Stimulated activated CD8-positive, alpha-beta memory T cell treated with anti-CD3 and anti-CD28 coated beads, Interleukin-4, amount 100 ng/mL, for 1 hour (primary cell): ENCODE measurements at places on chromosomes 16 and 17.

DNA sequence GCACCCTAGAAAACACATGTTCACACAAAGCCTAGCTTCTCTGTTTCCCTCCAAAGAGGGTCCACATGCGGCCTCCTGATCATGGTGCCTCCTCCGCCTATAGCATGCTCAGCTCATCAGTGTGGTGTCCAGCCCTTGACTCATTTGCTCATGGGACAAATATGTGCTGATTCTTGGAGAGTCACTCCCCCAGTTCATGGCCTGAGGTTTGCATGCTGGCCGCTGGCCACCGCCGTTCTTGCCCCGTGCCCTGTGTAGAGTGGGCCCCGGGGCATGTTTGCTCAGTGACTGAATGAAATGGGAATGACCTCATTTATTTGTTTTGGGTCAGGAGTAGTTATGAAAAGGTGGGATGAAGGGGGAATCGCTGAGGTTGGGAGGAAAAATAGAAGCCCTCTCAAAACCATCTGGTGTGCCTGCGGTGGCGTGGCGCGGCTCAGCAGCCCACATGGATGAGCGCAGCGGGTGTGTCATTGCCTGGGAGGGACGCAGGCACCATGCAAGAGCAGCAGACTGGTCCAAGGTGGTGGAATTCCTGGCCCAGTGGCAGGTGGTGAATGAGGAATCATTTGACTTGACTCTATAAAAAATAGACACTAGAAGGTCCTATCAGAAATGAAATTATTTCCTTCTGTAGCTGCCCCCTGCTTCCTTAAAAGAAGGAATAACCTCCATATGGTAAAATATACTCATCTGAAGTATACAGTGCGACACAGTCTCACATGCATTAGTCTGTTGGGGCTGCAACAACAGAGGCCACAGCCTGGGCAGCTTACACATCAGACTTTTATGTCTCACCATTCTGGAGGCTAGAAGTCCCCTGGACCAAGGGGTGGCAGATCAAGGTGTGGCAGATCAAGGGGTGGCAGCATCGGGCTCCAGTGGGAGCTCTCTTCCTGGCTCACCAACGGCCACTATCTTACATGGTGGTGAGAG is 31.7 kb downstream of the CRISPLD2 start:
- DNase-seq: no peak

DNA sequence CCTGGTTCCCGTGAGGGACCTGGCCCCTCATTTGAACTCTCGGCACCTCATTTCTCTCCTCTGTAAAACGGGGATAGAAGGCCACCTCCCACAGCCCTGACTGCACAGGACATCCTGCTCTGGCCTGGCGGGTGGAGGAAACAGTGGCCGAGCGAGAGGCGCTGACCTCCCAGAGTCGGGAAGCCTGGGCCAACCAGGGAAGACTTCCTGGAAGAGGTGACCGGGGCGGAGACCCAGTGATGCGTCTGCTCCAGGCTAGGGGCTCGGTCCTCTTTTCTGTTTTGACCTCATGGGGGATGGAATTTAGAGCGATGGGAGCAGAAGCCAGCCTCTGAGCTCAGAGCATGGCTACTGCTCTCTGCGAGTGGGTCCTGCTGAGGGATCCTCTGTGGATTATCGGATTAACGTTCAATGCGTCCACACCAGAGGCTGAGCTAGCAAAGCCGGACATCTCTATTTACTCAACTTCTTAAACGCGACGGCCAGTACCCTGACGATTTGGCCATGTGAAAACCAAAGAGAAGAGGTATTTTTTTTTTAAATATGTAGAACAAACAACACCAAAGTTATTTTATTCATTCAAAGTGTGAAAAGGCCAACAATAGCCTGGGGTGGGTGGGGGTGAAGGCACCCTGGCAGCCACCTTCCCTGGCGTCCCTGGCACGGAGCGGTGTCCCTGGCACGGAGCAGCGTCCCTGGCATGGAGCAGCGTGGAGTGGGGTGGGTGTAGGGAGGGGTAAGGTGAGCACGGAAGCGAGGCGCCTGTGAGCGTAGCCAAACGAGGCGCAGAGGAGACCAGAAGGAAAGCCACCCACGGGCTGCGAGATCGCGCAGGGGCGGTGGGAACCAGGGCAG is 9.2 kb upstream of the MSLN start:
- DNase-seq: no peak

DNA sequence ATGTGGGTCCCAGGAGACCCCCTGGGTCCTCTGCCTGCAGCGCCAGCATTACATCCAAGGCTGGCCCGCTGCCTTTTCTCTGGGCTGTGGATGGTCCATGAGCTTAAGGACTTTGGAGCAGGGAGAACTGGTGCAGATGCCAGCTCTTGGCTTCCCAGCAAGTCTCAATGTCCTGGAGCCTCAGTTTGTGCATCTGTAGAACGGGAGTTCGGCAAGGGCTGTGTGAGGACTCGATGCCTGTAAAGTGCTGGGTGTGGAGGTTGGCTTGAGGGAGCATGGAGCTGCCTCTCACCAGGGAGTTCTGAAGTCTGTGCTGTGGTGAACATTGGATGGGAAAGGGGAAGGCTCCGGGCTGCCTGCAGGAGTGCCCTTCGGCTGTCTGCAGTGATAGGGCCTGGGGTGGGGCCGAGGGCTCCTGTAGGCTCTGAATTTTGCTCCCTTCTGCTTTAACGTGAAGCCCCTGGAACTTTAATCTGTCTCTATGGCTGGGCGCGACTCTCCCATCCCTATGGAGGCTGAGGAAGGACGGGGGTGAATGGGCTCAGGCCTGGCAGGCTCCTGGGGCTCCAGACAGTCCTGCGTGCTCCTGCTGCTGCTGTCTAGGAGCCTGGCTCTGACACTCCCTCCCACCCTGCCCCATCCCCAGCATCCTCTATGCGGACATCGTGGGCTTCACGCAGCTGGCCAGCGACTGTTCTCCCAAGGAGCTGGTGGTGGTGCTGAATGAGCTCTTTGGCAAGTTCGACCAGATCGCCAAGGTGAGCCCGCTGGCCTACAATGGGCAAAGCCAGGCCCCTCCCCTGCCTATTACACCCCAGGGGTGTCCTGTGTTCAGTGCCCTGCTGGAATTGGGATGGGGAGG is 27.9 kb downstream of the ADCY7 start:
- no peak for DNase-seq

DNA sequence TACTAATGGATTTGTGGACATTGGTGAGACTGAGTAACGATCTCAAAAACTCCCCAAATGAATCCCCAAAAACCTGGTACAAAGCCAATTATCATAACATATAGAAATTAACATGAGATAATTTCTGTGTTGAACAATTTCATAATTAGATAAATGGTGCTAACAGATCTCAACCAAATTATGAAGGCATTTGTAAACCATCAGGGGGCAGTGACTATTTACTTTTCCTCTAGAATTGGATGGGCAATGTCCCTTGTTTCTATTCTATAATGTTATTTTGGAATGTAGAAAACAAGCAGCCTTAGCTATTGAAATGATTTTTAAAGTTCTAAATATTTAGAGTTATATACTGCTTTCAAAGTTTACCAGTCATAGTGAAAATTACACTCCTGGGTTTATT is 57.8 kb downstream of the MYH10 start:
- DNase-seq: no peak

DNA sequence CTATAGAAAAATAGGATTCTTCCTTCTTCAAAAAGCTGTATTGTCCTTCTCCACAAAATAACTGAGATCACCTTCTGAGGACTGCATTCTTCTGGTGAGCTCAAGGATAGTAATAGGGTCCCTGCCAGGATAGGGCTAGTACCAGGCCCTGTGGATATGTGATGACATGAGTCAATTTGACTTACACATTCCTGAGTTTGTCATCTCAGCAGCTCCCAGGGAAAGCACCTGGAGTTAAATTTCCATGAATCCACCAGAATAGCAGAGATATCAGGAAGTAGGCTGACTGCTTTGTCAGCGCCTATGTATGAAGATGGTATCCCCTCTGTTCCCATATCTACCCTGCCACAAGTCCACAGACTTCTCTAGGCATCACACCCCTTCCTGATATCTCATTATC is 225.8 kb downstream of the PMP22 start:
- no peak for DNase-seq

GRCh38 chr17:3689262-3690093 is 6.5 kb downstream of the P2RX5 start:
- no peak for DNase-seq

DNA sequence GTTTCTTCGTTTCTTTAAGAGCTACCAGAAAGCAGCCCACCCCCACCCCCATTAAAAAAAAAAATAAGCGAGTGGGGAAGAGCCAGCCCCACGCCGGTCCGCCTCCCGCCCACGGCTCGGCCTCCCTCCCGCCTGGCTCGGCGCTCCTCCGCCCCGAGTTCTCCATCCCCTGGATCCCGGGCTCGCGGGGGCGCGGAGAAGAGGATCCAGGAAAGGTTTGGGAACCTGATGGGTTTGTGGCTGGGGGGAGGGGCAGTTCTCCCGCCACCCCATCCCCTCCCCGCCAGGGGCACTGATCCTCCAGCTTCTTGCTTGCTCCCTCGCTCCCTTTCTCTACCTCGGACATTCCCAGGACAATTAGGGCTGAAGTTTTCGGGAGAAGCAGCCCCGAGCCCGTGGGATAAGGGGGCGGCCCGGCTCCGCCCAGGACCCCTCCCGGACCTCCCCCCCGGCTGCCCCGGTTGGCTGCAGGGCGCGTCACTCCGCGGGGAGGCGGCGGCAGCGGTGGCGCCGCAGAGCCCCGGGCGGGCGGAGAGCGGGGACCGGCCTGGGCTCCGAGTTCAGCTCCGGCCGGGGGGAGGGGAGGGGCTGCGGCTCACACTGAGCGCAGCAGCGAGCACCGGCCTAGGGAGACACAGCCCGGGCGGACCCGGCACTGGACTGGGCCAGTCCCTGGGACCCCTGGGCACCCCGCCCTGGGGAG is 1.0 kb upstream of the SALL1 start:
- DNase-seq: no peak

GRCh38 chr16:90018652-90019542 is at the start of gene DBNDD1:
Gene DBNDD1, minus strand, starts transcription at chr16:90019456. Its CDS starts 115 bp downstream, at chr16:90019341.
- DNase-seq: no peak

DNA sequence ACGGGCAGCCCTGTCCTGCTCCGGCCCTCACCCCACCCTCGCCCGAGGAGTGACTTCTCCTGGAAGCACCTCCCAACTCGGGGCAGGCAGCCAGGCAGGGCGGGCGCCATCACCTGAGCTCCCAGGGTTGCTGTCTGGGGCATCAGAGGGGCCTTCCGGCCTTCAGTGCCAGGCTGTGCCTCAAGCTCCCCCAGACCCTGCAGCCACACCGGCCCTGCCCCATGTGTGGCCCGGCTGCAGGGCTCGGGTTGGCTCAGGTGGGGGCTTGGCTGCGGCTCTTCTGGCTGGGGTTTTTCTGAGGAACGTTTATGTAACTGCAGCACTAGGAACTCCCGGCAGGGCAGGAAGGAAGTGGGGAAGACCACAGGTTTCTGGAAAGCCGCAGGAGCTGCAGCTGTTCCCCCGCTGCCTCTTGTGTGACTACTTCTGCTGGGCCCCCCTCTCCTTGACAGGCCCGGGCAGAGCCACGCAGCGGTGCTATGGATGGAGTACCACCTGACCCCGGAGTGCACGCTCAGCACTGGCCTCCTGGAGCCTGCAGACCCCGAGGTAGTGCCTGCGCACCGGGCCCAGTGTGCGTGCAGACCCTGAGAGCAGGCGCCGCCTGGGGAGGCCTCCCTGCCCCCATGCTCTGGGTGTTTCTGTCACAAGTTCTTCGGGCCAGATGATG is 45.6 kb downstream of the PRMT7 start:
- DNase-seq: no peak

GRCh38 chr17:71412803-71413202 is 708.0 kb upstream of the SOX9 start:
- DNase-seq: no peak

DNA sequence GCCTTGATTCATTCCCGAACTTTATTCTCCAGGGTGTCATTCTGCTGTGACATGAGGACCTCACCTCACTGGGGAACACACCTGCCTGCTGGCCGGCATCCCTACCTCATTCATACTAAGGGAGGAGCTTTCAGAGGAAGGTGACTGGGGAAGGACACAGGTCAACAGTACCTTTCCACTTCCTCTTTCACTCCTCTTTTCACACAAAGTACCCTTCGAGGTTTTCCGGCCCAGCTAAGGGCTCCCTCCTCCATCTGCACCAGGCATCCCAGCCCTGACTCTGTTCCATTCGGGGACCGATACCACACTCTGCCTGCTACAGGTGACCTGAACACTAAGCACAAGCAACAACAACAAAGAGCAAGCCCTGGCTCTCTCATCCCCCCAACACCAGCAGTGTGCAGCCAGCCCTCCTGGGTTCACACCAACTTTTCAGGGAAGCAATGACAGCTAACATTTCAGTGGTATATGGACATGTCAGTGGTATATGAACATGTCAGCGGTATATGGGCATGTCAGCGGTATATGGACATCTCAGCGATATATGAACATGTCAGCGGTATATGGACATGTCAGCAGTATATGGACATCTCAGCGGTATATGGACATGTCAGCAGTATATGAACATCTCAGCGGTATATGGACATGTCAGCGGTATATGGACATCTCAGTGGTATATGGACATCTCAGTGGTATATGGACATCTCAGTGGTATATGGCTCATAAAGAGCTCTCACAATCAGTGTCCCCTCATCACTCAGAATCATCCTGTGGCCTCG is 16.0 kb downstream of the TRIM25 start:
- no peak for DNase-seq

GRCh38 chr16:35714665-35715064 is 2255.3 kb downstream of the TP53TG3F start:
- DNase-seq: no peak

DNA sequence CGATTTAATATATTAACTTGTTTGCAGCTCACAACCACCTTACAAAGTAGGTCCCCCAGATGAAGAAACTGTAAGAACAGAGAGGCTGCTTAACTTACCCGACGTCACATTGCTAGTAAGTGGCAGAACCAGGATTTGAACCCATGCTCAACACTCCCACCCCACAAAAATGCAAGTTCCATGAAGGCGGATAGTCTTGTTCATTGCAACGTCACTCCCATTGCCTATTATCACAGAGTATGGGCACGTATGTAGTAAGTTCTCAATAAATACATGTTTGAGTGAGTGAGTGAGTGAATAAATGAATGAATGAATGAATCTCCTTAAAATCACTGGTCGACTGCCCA is 1.1 kb downstream of the USP31 start:
- no peak for DNase-seq

DNA sequence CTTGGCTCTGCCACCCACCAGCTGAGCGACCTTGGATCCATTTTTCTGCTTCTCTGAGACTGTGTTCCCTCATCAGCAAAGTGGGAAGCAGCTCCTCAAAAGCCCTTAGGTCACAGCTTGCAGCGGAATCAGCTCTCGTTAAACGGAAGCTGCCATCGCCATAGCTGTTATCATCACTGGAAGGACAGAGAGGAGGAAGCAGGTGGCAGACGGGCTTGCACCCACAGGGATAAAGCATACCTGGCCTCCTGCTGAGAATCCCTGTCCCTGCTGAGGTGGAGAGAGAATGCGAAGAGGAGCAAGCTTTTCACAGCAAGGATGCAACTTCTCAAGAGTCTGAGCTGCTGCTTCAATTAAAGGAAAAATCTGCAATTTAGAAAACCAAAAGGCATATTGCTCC is 106.6 kb downstream of the CLEC16A start:
- no peak for DNase-seq

- DNase-seq: no peak
These were observed 7.4 kb upstream of the FN3KRP start for GRCh38 chr17:82709024-82709675.
